Activated CD4-positive, alpha-beta T cell treated with anti-CD3 and anti-CD28 coated beads, Interleukin-2, amount 10 ng/mL, durations not matched to agents 7 days and 5 days (primary cell): ENCODE measurements at places on chromosomes 1 and 21. TPM values are rescaled to one million over a fixed set of nuclear protein-coding genes. Genes with fewer than 3 reads are reported as not detected.

Gene OR11L1
- not detected for total RNA-seq

Gene PDPN
- not detected for total RNA-seq

Gene NBPF9
- 26.6 TPM for total RNA-seq

Gene NPHS2
- not detected for total RNA-seq

Gene MPL
- total RNA-seq, result not detected

Gene FTCD
- total RNA-seq, result not detected

Gene HAO2
- total RNA-seq, result not detected

Gene FNDC7
- total RNA-seq, result not detected

Gene GDAP2
- total RNA-seq, result 27.5 TPM

Gene ABL2
- 7.5 TPM for total RNA-seq

Gene MACF1
- total RNA-seq, result 395 TPM

Gene ZNF593OS
- total RNA-seq, result not detected

Gene SLC6A9
- total RNA-seq, result 4.0 TPM

Gene HEYL
- not detected for total RNA-seq

Gene KCNE2
- total RNA-seq, result not detected

Gene CYP2J2
- 2.9 TPM for total RNA-seq

Gene KRTAP10-5
- total RNA-seq, result not detected

Gene MSH4
- total RNA-seq, result 0.46 TPM

Gene OR13G1
- total RNA-seq, result not detected

Gene C1orf226
- not detected for total RNA-seq

Gene GPR25
- not detected for total RNA-seq

Gene ITGB2
- 439 TPM for total RNA-seq

Gene SPRR2A
- not detected for total RNA-seq

Gene SAMD13
- 0.15 TPM for total RNA-seq

Gene LIPI
- not detected for total RNA-seq

Gene OR2L13
- total RNA-seq, result not detected

Gene TTC39A
- not detected for total RNA-seq

Gene HES5
- total RNA-seq, result not detected
